A549 treated with Mapracorat at 1 μM for 4 hours (cell line): ENCODE measurements at places on chromosomes 1 and 21. TPM values are rescaled to one million over a fixed set of nuclear protein-coding genes. Genes with fewer than 3 reads are reported as not detected.

Gene DNALI1
- total RNA-seq = 0.06 to 0.26 TPM (median 0.18 TPM) in 4 of 5 replicates, not detected in the other

Gene CDC7
- total RNA-seq = 5.2 to 7.1 TPM (median 5.5 TPM) in 5 replicates

Gene CATSPER4
- not detected in 5 replicates for total RNA-seq

Gene TRMT1L
- 10.2 to 15.3 TPM (median 12.9 TPM) in 5 replicates for total RNA-seq

Gene TMCO2
- total RNA-seq = not detected in 5 replicates

Gene CLDN17
- not detected in 5 replicates for total RNA-seq

Gene MIS18A
- 12.7 to 15.8 TPM (median 14.7 TPM) in 5 replicates for total RNA-seq

Gene STYXL2
- not detected in 5 replicates for total RNA-seq

Gene IRF6
- total RNA-seq = 0.14 to 0.22 TPM (median 0.18 TPM) in 5 replicates

Gene VTCN1
- total RNA-seq = 0.06 to 0.13 TPM (median 0.09 TPM) in 4 of 5 replicates, not detected in the other

Gene FAM72C
- total RNA-seq = 4.3 to 5.7 TPM (median 4.7 TPM) in 5 replicates

Gene RIPPLY3
- 0.30 to 0.78 TPM (median 0.47 TPM) in 5 replicates for total RNA-seq

Gene SPRR4
- total RNA-seq = not detected in 5 replicates

Gene LRRN2
- 11.7 to 15.3 TPM (median 12.7 TPM) in 5 replicates for total RNA-seq

Gene ASTN1
- not detected in 5 replicates for total RNA-seq

Gene LIN28A
- total RNA-seq = not detected in 5 replicates

Gene TEDDM1
- not detected in 5 replicates for total RNA-seq

Gene PIGV
- total RNA-seq = 5.1 to 6.1 TPM (median 5.5 TPM) in 5 replicates
